ENCODE measurements at places on chromosomes 7 and 10.

GRCh38 chr10:10828623-10829022, 189.0 kb upstream of the CELF2 start:
- DNase-seq: no peak

DNA sequence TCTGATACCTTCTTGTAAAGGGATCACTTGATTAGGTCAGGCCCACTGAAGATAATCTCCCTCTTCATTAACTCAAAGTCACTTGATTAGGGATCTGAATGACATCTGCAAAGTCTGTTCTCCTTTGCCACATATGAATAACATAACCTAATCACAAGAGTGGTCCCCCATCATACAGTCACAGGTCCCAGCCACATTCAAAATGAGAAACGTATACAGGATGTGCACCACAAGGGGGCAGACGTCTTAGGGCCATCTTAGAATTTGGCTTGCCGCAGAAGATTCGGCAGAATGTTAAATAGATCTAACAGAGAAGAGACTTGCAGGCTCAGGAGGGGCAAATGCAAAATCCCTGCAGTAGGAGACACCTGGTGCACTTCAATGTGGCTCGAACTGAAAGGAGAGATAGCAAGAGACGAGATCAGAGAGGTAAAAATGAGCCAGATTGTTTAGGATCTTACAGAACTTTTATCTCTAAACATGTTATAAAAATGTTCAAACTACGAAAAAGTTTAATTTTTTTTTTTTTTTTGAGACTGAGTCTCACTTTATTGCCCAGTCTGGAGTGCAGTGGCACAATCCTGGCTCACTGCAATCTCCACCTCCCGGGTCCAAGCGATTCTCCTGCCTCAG, 10.4 kb upstream of the SMC3 start:
- DNase-seq: peak; percentile 76

- DNase-seq: no peak
These were observed 24.5 kb downstream of the COL17A1 start for GRCh38 chr10:104061196-104061595.

DNA sequence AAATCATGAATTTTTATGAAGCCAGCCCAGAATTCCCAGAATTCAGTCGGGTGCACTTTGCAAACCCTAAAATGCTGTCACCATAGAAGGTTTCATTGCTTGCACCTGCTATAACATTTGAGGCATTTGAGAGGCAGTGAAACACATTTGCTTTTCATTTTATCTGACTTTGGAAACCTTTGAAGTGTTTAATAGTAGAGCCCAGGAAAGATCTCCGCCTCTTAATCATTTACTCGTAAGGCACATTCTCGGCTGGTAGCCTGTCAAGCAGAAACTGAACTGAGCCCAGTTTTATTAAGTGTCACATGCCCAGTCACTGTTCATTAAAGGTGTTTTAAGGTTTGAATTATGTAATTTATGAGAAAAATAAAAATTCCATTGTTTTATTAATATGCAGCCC, 247.6 kb downstream of the EMX2 start:
- no peak for DNase-seq

- peak; percentile 37 for DNase-seq
These were observed 105.8 kb downstream of the ARHGAP21 start for GRCh38 chr10:24617771-24618396.

DNA sequence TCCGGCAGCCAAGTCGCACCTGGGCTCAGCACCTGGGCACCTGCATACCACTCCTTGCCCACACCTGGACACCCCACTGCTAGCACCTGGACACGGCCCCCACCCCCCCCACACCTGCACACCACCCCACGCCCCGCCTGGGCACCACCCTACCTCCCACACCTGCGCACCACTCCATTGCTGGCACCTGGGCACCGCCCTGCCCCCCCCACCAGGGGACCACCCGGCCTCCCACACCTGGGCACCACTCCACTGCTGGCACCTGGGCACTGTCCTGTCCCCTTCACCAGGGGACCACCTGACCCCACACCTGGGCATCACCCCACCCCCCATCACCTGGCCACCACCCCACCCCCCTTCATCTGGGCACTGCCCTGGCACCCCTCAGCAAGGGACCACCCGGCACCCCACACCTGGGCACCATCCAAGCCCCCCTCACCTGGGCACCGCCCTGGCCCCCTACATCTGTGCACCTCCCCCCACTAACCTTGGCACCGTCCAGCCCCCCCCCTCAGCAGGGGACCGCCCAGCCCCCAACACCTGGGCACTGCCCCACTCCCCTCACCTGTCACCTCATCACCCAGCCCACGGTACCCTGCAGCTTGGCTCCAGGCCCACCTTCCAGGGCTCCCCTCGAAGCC, 33.8 kb upstream of the RNF32 start:
- DNase-seq: no peak

- DNase-seq: no peak
These were observed 3.7 kb downstream of the CCNJ start for GRCh38 chr10:96047004-96047649.

DNA sequence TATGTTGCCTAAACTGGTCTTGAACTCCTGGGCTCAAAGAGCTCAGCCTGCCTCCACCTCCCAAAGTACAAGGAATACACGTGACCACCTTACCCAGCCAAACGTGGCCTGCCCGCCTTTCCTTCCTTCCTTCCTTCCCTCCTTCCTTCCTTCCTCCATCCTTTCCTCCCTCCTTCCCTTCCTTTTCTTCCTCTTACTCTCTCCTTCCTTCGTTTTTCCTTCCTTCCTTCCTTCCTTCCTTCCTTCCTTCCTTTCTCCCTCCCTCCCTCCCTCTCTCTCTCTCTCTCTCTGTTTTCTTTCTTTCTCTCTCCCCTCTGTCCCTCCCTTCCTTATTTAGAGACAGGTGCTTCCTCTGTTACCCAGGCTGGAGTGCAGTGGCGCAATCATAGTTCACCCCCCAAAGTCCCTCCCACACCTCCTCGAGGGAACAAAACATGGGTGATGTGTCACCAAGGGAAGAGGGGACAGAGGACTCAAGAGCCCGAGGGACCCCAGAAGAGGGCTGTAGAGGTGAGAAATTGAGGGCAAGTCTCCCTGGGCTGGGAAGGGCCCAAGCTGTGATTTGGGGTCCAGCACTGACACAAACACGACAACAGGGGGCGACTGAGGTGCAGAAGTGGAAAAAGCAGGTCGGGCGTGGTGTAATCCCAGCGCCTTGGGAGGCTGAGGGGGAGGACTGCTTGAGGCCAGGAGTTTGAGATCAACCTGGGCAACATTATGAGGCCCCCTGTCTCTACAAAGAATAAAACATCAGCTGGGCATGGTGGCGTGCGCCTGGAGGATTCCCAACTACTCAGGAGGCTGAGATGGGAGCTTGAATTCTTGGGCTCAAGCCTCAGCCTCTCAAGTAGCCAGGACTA, 28.1 kb downstream of the EPHB4 start:
- DNase-seq: peak; percentile 41

DNA sequence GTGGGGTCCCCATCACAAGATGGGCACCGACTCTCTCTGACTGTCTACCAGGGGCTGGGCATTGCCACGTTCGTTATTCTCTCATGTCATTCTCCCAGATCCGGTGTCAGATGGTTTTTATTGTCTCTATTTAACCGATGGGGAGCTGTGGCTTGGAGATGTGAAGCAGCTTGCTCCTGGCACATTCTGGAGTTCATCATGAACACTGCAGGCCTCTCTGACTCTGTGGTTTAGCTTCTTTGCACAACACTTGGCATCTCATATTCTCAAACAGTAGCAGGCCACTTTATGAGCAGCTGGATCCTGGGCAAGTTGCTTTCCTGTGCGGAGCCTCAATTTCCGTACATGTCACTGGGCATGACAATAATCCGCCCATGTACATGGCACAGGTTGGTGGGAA, 119.9 kb downstream of the LRRC18 start:
- no peak for DNase-seq

DNA sequence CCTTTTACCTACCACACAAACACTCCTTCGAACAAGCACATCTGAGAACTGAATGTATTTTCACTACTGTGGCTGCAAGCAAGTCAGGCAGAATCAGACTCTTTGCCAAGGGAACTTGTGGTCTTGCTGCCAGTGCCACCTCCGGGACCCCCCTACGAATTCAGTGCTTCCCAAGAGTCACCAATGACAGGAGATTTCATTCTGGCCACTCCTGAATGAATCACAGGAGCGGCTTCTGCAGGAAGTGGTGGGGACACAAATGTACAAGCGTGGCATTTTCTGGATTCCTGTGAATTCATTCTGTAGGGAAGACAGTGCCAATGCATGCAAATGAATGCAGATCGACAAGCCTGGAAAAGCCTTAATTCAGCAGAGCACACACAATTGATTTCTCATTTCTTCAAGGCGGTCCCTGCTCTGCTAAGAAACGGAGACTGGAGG, 161.2 kb downstream of the CAMK1D start:
- DNase-seq: no peak

GRCh38 chr10:35636956-35637355, 5.1 kb downstream of the FZD8 start:
- no peak for DNase-seq

- DNase-seq: peak; percentile 64
These were observed 15.0 kb upstream of the GFRA1 start for GRCh38 chr10:116287906-116288501.

DNA sequence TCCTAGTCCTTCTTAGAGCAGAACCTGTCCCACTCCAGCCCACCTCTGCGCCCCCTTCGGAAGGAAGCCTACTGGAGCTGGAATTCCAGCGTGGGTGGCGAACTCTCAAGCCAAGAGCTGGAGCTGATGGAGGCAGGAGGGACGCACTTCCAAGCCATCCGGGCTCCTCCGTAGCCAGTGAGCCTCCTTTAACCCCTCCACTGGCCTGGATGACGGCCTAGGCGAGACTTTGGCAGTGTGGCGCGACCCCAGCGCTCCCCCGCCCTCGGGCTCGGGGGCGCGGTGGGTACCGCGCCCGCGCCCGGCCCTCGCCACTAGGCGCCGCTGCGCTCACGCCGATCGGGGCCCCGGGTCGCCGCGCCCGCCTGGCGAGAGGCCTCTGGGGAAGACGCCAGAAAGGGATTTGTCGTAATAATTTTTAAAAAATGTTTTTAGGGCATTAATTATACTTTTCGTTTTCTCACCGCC, 5.1 kb upstream of the EMX2 start:
- no peak for DNase-seq

- no peak for DNase-seq
These were observed 24.0 kb upstream of the TSPAN13 start for GRCh38 chr7:16729541-16729940.

Measured in SK-N-DZ (cell line).